Activated B cell treated with CpG ODN at 0.5 μM for 24 hours (primary cell): ENCODE measurements at places on chromosomes 4 and X. TPM values are rescaled to one million over a fixed set of nuclear protein-coding genes. Genes with fewer than 3 reads are reported as not detected.
A peak's percentile ranks its signal among the peaks of the same experiment; 100 is the strongest.

DNA sequence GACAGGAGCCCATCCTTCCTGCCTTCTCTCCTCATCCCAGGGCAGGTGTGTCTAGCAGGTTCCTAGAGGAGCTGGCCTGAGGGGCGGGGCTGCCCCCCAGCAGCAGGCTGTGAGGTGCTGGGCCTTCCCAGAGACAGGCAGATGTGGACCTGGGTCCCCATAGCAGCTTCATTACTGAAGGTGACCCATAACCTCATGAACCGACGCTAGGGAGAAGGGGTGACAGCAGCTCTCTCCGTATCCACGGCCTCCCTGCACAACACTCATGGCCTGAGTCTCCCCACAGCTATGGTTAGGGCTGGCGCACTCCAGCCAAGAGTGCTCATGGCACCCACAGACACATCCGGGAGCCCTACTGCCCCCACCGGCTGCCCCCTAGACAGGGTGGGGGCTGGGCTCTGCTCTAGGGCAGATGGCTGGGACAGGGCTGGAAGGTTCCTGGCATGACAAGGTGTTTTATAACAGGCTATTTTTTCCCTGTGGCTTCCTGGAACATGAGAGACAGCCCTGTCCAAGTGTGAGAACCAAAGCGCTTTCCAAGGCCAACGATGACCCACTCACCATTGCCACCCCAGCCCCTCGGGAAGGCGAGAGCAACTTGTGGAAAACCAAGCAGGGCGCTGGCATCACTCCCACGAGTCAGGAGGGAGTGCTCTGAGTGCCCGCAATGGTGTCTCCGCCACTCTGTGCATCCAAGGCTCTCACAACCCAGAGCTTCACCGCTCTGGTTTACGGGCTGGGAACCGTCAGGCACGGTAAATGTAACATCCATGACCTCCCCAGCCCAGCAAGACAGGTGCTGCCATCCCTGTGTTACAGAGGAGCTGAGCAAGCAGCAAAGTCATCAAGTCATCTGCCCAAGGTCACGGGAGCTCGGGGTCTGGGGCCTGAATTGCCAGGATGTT, 59.8 kb downstream of the ACOX3 start:
- DNase-seq: no peak

Gene GDPD2
- total RNA-seq: not detected in 2 replicates

Gene GSX2
- total RNA-seq: not detected in 2 replicates

Gene HPSE
- total RNA-seq: 1.5 TPM in 2 replicates

Gene FAM47E
- 0.39 TPM in 1 of 2 replicates, not detected in the other for total RNA-seq

Gene SOX3
- total RNA-seq: not detected in 2 replicates

GRCh38 chr4:100823066-100823992, 305.5 kb upstream of the EMCN start:
- no peak for DNase-seq

Gene TMPRSS11D
- not detected in 2 replicates for total RNA-seq

DNA sequence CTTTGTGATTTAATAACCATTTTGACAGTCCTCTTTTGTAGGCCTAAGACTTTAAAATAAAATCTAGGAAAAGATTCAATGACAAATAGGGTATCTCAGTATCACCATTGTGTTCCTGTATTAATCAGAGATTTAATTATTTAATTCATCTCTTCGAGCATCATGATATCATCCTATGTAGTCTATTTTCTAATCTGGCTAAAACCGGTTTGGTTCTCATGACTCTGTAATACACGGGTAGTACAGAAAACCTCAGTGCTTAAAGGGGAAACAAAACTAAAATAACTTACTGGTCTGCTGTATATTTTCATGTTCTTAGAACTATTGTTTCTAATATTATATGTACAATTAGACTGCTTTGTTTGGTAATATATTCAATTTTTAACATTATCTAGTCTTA, 23.7 kb upstream of the FBXW7 start:
- DNase-seq: no peak

Gene ATP1B4
- total RNA-seq: not detected in 2 replicates

GRCh38 chr4:112361181-112361791, 64.1 kb downstream of the ALPK1 start:
- peak; percentile 32 for DNase-seq

Gene UNC5C
- total RNA-seq: not detected in 2 replicates

GRCh38 chr4:176409627-176410026, 89.9 kb downstream of the SPCS3 start:
- no peak for DNase-seq

Gene EPHA5
- total RNA-seq: not detected in 2 replicates

Gene AKAP14
- not detected in 2 replicates for total RNA-seq

Gene CTAG1A
- not detected in 2 replicates for total RNA-seq

GRCh38 chr4:186787536-186787935, 63.9 kb upstream of the FAT1 start:
- DNase-seq: no peak

Gene TRIML2
- total RNA-seq: not detected in 2 replicates

GRCh38 chrX:108001218-108001814, 19.1 kb upstream of the TEX13B start:
- DNase-seq: no peak

DNA sequence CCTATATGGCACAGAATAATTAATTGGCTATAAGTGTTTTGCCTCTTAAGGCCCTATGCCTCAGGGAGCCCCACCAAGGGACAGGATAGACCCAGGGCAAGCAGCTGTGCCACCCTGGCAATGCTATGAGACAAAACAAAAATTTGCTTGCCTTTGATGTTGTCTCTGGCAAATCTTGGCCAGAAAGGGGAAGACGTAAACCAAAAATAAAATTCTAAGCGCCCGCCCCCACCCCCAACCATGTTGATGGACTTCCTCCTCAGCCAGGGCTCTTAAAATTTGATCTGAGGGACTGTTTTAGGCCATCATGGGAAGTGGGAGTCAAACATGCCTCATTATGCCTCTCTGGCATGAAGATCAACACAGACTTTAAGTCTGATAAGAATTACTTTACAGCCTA, 130.5 kb upstream of the APOOL start:
- DNase-seq: no peak

Gene RHOH
- total RNA-seq: 174 and 183 TPM in 2 replicates

GRCh38 chrX:77694491-77694890, 91.5 kb downstream of the ATRX start:
- DNase-seq: no peak

DNA sequence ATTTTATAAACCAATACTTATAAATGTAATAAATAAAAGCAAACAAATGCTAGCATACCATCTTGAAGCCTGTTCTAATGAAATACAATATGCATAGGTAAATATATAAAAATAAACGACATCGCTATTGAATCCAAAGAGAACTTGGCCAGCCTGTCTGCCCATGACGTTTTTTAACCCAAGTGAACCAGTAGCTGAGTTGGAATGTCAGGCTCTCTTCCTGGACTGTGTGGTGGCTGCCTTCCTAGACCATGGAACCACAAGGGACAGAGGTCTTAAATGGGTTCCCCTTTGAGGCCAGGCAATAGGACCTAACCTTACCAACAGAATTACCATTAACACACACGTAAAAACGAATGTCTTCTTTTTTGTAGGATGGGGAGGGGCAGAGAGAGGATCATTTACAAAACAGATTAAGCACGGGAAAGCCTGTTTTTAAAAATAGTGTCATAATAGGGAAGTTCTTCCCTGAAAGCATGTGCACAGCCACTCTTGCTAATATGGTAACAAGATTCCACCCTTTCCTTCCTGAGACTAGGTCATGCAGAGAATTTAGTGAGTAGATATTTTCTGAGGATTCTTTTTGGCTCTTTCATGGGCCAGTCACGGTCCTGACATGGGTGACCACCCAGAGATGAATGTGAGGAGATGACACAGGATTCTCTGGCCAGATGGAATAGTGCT, 69.4 kb upstream of the ACSL1 start:
- no peak for DNase-seq

Gene ATP10D
- 26.2 and 31.6 TPM in 2 replicates for total RNA-seq

- DNase-seq: no peak
Observed at GRCh38 chr4:1285151-1285789, 4.4 kb upstream of the MAEA start.

DNA sequence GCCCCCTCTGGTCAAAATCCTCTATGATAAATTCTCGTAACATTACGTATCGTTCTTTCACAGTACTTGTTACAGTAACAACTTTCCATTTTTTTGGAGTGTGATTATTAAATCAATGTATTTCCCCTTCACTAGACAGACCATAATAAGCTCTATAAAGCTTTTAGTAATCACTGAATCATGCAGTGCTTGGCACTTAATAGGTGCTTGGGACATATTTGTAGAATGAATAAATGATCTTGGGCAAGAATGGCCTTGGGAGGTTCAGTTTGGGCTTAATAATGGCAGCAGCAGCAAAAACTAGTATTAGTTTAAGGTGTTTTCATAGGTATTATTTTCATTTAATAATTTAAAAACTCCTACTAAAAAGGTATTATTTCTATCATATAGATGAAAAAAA, 33.4 kb upstream of the SFRP2 start:
- DNase-seq: no peak

- no peak for DNase-seq
Observed at GRCh38 chrX:12080265-12080664, 58.0 kb upstream of the FRMPD4 start.

DNA sequence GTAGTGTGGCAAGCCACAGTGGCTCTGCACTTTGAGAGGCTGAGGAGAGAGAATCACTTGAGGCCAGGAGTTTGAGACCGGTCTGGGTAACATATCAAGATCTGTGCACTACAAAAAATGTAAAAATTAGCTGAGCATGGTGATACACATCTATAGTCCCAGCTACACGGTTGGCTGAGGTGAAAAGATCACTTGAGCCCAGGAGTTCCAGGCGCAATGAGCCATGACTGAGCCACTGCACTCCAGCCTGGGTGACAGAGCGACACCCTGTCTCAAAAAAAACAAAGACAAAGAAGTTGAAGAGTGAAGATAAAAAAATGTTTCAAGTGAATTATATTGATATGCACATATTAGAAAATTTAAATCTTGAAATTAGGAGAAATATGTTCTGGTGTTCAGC, 46.3 kb downstream of the SULT1B1 start:
- no peak for DNase-seq

DNA sequence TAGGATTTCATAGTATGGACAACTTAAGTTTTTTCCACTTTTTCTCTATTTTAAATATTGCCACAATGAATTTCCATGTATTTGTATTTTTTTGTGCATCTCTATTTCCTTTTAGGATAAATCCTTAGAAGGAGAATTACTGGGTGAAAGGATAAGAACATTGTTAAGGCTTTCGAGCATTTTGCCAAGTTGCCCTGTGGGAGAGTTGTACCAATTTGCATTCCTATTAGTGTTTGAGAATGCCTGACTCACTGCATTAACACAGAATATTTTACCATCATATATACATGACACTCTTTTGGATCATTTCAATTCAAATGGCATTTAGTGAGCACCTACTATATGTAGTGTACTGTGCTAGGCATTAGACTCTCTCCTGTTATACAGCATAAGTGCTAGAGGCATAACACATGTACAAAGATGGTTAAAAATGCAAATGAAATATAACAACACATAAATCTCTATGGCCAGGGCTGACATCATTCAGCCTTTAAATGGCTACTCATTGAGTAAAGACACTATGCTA, 57.0 kb downstream of the PLAC1 start:
- no peak for DNase-seq
